ENCODE measurements at places on chromosomes 6 and 20.

- no peak for DNase-seq
Observed at GRCh38 chr6:142925575-142926110, 19.3 kb downstream of the HIVEP2 start.

DNA sequence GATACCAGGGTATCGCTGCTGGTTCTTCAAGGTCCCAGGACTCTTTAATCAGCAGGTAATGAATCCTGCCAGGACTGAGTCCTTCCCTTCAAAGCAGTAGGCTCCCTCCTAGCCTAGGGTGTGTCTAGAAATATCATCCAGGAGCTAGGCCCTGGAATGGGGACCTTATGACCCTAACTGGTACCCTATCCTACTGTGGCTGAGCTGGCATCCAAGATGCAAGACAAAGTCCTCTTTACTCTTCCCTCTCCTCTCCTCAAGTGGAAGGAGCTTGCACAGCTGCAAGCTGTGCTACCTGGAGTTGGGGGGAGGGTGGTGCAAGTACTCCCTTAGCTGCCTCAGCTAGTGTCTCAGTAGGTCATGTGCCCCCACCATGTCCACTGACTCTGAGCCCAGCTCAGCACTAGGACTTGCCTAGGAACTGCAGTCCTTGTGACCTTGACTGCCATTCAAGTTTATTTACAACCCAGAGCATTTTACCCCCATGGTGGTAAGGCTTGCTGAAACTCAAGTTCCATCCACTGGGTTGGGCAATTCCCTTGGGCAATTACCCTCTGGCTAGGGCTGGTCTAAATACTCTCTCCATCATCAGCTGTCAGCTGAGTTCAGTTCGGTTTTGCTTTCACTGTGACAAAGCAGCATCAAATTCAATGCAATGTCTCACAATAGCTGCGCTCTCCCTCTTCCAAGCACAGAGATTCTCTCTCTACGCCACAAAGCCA is 48.4 kb upstream of the TOP1 start:
- DNase-seq = no peak

DNA sequence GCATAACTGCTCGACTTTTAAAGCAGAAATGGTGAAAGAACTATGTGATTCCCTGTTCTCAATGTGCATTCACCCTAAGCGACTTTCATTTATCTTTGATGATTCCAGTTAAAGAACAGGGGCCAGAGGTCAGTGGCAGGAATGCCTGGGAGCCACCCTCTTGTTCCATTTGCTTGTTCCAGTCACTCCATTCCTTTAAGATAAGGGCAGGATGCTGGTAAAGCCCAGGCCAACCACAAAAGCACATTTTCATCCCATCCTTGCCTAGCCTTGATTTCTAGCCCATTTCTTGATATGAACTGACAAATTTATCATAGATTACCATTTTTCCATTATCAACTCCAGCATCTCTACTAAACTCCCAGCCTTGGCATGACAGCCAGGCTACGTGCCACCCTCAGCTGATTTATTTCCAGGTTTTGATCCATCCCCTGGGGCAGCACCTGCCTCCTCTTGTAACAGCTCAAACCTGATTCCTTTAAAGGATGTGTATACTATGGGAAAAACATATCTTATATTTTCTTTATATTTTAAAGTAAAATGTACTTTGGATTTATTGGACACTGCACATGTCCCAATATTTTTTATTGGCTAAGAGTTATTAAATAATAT is 19.2 kb downstream of the HMGN3 start:
- DNase-seq = no peak

GRCh38 chr6:10954590-10955010 is 67.7 kb downstream of the SYCP2L start:
- DNase-seq = no peak

GRCh38 chr6:142871910-142872331 is 73.1 kb downstream of the HIVEP2 start:
- DNase-seq = no peak

DNA sequence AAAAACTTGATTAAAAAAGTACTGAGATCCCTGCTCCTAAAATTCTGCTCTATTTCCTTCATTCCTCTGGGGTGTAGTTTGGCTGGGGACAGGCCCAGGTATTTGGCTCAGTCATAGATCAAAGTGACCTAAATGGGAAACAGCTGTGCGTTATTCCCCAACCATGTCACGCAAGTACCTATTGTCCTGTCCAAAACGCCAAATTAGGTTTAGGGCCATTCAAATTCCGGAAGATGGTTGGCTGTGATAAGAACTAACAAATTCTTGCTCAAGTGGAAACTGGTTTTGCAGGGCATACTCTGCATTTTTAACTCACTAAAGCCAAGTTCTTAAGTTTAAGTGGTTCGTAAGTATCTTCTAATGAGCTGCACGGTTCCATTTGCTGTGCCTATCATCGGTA is 147.6 kb upstream of the TMEM170B start:
- DNase-seq = no peak

DNA sequence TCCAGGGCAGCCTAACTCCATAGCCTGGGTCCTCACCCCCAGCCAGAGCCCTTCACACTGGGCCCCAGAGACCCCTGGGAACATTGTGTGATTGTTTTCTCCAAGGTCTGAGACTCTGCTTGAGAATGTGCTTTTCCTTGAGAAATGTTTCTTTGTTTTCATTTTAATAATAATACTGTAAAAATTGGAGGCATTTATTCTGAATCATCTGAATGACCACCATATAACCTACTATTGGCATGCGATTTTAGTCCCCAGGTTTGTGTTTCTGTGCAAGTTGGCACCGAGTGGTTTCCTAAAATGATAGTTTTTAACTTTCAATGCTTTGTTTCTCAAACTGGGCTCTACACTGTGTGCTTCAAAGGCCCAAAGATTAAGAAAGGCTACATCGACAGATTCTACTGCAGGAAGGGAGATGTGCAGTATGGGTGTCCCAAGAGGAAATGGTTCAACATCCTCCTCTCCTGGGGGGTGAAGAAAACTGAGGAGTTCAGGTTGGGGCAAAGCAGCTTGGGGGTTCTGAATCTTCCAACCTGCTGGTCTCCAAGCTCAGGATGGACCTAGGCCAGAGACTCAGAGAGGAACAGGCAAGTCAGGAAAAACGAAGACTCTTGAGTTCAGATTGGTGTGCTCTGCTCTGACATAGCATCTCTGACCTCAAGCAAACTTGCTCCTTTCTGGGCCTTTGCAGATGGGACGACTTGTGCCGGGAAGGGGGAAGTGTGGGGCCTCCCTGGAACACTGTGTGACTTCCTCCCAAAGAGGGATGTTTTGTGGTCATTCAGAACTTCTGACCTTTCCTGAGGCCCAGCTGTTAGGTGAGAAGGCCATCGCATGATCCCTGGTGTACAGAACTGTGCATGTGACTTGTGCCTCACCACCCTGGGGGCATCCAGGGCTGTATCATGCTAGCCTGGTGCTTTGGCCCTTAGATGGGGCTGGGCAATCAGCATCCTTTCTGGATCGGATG is 31.0 kb downstream of the DAAM2 start:
- no peak for DNase-seq

- no peak for DNase-seq
Observed at GRCh38 chr20:18973529-18974173, 160.1 kb downstream of the SCP2D1 start.

- DNase-seq = peak; percentile 66
Observed at GRCh38 chr20:34874094-34874654, 1.5 kb upstream of the GGT7 start.

DNA sequence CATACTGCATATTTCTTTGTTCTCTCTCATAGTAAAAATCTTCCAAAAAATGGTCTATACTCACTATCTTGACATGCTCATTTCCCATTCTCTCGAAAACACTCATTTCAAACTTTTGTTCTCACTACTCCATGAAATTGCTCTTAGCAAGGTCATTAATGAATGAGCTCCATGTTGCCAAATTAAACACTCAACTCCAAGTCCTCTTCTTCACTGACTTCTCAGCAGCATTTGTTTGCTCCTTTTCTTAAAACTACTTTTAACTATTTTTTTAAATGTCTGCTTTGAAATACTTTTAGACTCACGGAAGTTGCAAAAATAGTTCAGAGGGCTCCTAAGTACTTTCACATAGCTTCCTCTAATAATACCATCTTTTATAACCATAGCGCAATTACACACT is 274.0 kb upstream of the PREP start:
- no peak for DNase-seq

DNA sequence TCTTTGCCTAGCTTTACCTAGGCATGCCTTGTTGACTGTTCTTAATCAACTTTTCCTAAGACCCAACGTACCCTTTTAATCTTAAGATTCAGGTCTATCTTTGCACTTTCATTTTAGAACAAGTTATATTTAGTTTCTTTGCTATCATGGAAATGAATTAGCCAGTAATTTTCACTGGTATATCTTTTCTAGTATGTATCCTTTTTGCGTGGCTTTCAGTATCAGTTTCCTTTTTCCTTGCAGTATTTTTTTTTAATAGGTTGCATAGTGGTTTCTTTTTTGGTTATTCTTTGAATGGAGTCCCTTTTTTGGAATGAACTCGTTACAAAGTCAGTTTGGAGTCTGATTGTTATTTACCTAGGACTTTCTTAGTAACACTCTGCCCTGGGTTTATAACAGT is 7.3 kb downstream of the ANKEF1 start:
- DNase-seq = no peak

GRCh38 chr6:91099479-91099878 is 512.6 kb upstream of the MAP3K7 start:
- DNase-seq = no peak

DNA sequence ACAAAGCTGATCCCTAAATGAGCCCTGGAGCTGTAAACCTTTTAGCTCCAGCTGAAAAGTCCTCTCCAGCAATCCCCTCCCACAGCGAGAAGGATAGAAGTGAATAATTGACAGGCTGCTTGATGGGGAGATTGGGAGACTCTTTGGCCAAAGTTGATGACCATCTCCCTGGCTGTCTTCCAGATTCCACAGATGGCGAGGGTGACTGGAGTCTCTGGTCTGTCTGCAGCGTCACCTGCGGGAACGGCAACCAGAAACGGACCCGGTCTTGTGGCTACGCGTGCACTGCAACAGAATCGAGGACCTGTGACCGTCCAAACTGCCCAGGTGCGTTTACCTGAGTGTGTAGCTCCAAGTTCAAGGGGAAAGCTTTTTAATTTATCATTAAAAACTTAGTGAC is 67.3 kb downstream of the ISM1 start:
- no peak for DNase-seq

- DNase-seq = no peak
Observed at GRCh38 chr20:31355981-31356380, 12.4 kb upstream of the DEFB118 start.

DNA sequence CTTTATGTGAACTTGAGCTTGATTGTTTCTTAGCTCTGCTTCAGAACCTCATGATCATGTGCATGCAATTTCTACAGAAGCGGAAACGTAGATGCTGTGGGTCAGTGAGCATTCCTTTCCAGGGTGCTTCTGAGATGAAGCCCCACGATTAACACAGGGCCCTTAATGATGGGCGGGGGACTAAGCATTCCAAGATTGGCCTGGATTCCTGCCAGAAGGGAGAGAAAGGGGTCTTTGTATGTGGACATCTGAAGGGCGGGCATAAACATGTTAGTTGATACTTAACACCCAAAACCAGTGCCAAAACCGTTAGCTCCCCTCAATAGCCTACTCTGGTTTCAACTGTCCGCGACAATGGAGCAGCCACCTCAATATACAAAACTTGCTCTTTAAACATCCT is 46.9 kb upstream of the POU3F2 start:
- no peak for DNase-seq

- no peak for DNase-seq
Observed at GRCh38 chr6:86820750-86821149, 116.6 kb upstream of the HTR1E start.

- DNase-seq = no peak
Observed at GRCh38 chr6:117346142-117346930, 79.4 kb downstream of the ROS1 start.

DNA sequence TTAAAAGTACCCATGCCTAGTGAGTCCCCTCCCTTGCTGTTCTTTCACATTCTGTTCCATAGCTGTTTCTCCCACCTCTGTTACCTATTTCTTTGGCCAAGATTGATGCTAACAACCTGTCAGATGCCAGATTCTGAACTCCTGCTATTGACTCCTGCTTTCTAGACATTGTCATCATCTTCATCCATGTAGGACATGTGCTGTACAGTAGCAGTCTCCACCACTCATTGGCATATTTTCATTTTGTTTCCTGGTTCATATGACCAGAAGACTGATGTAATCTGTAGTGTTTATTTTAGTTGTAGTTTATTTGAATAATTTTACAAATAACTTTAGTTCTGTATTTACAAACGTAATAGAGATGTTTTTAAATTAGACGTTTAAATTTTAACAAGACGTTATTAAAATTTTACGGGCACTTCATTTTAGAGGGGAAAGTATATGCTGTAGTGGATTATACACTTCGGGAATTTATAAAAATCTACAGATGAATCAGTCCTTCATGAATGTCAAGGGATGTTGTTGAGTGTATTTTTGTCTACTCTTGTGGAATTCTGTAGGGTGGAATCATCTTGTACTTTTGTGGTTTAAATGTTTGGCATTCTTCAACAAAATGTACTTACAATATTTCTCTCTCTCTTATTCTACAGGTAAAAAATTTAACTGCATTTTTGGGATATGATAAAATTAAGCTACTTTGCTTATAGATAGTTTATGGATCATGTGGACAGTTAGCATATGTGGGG is 34.1 kb downstream of the TRMT11 start:
- DNase-seq = no peak

DNA sequence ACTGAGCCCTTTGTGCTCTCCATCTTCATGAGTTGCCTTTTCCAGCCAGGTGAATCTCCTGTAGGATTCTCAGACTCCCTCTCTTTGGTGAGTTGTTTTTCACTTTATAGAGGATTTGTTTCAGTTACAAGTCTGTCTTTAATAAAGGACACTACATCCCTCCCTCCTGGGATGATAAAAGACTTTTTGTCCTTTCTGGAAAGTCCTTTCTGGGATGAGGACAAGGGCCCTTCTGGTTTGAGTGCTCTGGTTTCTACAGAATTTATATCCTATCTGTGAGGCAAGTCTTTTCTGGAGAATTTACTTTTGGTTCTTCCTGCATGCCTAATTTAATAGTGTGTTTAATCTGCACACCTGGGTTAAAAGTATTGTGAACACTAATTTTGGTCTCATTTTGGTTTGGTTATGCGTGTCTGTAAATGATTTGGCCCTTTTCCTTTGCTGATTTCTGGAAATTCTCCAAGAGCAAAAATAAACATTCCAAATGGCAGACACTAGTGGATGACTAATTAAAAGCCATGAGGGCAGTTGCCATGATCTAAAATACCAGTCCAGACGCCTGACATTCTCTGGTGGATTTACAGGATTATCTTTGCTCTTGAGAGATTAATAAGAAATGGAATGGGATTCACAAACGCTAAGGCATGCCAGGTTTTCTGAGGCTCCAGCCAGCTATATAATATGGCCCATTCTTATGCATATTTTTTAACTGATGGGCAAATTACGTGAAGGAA is 44.8 kb downstream of the TCP11 start:
- no peak for DNase-seq

DNA sequence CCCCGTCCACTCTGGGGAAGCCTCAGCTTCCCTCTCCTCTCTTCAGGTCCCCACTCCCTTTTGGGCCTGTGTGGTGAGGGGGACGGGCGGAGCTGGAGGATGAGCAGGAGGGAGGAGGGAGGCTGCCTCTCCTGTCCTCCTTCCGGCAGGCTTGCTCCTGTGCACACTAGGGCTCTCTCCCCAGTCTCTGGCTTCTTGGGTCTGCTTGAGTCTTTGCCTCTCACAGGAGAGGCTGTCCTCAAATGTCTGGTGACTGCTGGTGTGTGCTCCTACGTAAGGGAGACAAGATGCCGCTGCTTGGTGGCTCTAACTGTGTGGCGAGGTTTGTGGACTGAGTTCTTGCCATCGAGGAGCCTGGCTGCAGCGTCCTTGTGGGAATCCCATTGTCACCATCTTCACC is 8.8 kb upstream of the SMOC2 start:
- DNase-seq = no peak

GRCh38 chr6:73262671-73263569 is at the start of gene KHDC1:
Gene KHDC1 (minus strand): TSS chr6:73263196. CDS start chr6:73242517, 20,679 bp downstream.
- DNase-seq = no peak

GRCh38 chr6:169269180-169270076 is 15.8 kb upstream of the THBS2 start:
- DNase-seq = no peak
